ENCODE measurements at places on chromosomes 7 and 10.

DNA sequence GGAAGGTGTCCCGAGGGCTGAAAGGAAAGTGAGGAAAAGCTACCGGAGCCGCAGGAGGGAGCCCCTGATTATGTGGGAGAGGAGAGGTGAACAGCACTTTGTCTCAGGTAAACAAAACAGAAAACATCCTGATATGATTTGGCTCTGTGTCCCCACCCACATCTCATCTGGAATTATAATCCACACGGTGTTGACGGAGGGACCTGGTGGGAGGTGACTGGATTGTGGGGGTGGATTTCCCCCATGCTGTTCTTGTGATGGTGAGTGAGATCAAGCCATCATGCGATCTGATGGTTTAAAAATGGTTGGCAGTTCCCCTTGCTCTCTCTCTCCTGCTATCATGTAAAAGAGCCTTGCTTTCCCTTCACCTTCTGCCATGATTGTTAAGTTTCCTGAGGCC lies 3.0 kb downstream of the POLD2 start:
- H3K27me3 ChIP-seq: no peaks in the 10 kb centered on the region
- H3K4me1 ChIP-seq: no peaks in the 10 kb centered on the region
- peaks cover 6% of the 10 kb centered on the region for H3K36me3 ChIP-seq
- DNase-seq: no peak
- no peak overlapping the region for H3K27ac ChIP-seq
- no peak overlapping the region for H3K4me3 ChIP-seq

DNA sequence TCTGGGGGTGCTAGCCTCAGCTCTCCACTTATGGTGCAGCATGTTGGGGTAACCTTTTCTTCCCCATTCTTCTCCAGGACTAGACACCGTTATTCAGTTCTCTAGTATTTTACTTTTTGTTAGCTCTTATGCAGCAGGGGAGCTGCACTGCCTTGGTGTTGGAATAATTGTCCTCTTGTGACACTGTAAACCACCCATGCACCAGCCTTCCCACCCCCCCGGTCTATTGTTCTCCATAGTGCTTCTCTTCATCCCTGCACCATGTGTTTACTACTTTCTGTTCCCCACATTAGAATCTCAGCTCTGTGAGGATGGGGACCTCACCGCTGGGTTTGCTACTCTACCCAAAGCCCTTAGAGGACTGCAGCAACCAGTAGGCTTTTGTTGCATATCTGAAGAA lies 230.7 kb downstream of the RPS24 start:
- H3K27ac ChIP-seq: no peak overlapping the region
- no peak overlapping the region for H3K4me3 ChIP-seq
- no peaks in the 10 kb centered on the region for H3K36me3 ChIP-seq
- no peaks in the 10 kb centered on the region for H3K4me1 ChIP-seq
- no peaks in the 10 kb centered on the region for H3K27me3 ChIP-seq

DNA sequence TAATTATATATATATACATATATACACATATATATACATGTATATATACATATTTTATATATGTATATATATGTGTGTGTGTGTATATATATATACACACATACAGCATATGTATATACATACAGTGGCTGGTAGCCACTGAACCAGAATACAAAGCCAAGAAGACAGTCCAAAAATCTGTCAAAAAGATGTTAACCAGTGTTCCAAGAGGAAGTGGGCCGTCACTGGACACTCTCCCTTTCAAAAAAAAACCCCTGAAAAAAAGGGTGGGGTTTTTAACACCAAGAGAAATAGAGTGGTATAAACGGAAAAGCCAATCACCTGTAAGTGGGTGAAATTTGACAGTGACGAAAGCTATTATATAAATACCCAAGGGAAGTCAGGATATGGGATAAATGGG lies 31.1 kb upstream of the C1GALT1 start:
- no peak overlapping the region for H3K4me3 ChIP-seq
- no peaks in the 10 kb centered on the region for H3K4me1 ChIP-seq
- no peaks in the 10 kb centered on the region for H3K36me3 ChIP-seq
- no peak overlapping the region for H3K27ac ChIP-seq
- H3K27me3 ChIP-seq: no peaks in the 10 kb centered on the region

GRCh38 chr7:77348371-77348813 lies 67.8 kb downstream of the GSAP start:
- peaks cover 9% of the 10 kb centered on the region for H3K4me1 ChIP-seq
- no peaks in the 10 kb centered on the region for H3K36me3 ChIP-seq
- DNase-seq: peak; percentile 28
- H3K27me3 ChIP-seq: no peaks in the 10 kb centered on the region

DNA sequence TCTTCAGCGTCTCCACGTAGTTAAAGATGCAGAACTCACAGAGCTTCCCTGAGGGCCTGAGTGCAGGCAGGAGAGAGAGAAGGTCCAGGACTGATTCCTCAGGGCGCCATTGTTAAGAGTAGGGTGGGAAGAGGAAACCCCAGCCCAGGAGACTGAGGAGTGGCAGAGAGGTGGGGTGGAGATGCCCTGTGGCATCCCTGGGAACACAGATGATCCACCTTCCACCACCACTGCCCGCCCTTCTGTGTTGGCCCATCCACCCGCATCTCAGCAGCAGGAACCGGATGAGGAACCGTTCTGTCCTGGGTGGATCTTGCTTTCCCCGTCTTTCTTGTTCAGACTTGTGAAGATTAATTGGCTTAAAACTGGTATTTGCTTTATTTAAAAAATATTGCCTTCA lies 48.3 kb downstream of the PFKP start:
- no peaks in the 10 kb centered on the region for H3K4me1 ChIP-seq
- H3K4me3 ChIP-seq: no peak overlapping the region
- H3K27ac ChIP-seq: no peak overlapping the region
- H3K36me3 ChIP-seq: peaks cover 19% of the 10 kb centered on the region

DNA sequence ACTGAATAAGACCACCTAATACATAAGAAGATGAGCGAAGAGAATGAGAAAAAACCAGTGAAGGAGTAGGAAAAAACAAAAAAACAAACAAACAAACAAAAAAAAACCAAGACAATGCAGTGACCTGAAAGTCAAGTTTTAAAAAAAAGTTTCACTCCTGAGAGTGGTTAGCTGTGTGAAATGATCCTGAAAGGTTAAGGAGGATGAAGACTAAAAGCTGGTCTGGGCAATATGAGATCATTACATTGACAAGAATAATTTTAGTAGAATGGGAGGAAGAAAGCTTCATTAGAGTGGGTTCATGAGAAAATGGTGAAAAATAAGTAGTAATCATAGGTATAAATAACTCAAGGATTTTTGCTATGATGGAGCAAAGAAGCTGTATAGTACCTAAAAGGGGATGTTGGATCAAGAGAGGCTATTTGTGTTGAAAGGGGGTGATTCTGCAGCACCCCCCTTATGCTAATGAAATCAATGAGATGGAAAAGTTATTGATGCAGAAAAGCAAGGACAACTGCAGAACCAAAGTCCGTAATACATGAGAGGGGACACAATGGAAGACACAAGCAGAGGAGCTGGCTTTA lies 80.2 kb downstream of the KMT2C start:
- H3K36me3 ChIP-seq: no peaks in the 10 kb centered on the region
- DNase-seq: no peak
- H3K4me1 ChIP-seq: no peaks in the 10 kb centered on the region
- H3K27ac ChIP-seq: no peak overlapping the region
- H3K4me3 ChIP-seq: no peak overlapping the region

DNA sequence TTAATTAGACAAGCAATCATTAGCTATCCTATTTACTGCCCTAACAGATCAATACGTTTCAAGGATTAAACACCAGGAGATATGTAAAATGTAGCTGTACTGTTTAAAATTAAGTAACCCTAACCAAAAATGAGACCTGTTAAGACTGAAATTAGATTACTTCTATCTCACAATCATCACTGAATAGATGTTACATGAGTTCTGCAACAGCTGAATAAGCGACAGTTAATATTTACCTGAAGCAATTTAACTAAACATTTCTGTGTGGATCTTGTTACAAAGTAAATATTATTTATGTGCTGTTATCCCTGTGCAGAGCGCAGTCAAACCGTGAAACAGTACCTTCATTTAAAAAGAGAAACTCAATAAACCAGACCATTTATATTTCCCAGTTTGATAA lies 122.5 kb downstream of the RELN start:
- no peaks in the 10 kb centered on the region for H3K27me3 ChIP-seq
- no peak overlapping the region for H3K4me3 ChIP-seq
- H3K36me3 ChIP-seq: no peaks in the 10 kb centered on the region
- DNase-seq: no peak

DNA sequence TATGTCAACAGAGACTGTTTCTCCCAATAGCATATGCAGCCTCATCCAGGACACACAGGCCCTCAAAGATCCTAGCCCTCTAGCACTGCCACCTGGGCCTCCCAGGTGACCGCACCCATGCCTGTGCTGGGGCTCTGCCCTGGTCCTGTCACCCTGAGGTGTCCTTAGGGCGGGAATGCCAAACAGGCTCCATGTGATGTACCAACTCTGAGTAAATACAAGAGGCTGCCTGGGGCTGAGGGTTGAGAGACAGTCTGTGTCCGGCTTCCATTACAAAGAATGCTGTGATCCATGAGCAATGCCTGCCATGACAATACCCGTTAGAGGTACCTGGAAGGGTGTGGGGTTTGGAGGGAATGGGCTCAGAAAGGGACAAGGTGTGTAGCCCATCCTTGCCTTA lies 83.0 kb upstream of the KAT6B start:
- no peaks in the 10 kb centered on the region for H3K27me3 ChIP-seq
- H3K27ac ChIP-seq: no peak overlapping the region
- H3K4me1 ChIP-seq: no peaks in the 10 kb centered on the region
- no peak for DNase-seq

Measured in mesendoderm (in vitro differentiated cells).